CD4-positive, alpha-beta T cell treated with Interleukin-17A for 4 hours (primary cell): ENCODE measurements at places on chromosomes 6 and 20.

DNA sequence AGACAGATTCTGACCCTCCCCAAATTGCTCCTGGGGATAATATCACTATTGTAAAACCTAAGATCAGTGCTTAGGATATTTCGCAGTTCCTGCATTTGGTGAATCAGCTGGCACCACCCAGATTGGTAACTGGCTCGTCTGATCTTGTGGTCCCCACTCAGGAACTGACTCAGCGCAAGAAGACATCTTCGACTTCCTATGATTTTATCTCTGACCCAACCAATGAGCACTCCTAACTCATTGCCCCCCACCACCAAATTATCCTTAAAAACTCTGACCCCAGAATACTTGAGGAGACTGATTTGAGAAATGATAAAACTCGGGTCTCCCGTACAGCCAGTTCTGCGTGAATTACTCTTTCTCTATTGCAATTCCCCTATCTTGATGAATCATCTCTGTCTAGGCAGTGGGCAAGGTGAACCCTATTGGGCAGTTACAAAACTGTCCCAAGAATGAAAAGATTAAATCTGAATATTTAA lies 55.7 kb upstream of the PRND start:
- peak; percentile 70 for DNase-seq

DNA sequence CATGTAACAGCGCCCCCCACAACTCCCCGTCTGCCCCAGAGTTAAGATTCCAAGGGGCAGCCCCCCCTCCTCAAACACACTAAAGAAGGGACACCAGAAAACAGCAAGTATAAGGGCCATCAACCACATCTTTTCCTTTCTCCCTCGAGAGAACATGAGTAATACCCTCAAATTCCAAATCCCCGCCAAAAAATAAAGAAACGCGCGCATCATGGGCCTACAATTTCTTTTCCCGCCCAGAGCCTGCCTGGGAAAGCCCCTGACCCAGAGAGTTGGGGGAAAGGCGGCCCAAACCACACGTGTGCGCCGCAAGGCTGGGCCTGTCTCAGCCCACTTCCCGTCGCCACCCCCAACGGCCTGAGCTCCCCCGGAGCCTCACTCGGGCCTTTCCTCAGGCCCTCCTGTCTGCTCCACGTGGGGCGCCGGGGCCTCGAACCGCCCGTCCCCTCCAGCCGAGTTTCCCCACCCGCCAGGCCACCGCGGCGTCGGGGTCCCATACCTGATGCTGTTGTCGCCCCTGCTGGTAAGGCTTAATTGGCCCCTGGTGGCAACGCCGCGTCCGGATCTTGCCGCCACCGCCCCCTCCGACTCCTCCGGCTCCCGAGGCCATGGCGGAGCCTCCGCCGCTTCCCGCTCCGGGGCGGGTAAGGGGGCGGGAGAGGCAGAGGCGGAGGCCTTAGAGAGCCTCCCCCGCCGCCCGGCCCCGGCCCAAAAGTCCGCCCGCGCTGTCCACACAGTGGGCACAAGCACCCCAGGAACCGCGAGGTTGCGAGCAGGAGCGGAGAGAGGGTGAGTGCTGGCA lies 746 bp downstream of the NUP153 start:
- peak; percentile 76 for DNase-seq

DNA sequence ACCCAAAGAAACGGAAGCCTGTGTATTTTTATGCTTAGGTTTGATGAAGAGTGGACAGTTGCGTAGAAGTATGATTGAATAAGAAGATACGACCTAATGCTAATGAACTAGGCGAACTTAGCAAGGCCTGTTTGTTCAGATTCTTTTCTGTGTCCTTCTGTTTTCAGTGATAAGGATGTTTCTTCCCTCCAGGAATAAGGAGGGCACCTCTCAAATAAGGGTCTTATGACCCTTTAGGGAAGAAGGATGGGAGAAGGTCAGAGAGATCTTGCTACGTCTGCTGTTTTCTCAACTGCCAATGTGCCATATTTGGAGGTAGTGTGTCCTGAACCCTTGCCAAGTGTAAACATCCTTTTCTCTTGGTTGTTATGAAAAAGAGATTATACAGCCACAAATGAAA lies 524.8 kb downstream of the UTRN start:
- DNase-seq = no peak

GRCh38 chr6:119184008-119184648 lies 105.7 kb upstream of the FAM184A start:
- no peak for DNase-seq

- no peak for DNase-seq
These were observed 159.6 kb upstream of the MYLIP start for GRCh38 chr6:15969236-15969778.

DNA sequence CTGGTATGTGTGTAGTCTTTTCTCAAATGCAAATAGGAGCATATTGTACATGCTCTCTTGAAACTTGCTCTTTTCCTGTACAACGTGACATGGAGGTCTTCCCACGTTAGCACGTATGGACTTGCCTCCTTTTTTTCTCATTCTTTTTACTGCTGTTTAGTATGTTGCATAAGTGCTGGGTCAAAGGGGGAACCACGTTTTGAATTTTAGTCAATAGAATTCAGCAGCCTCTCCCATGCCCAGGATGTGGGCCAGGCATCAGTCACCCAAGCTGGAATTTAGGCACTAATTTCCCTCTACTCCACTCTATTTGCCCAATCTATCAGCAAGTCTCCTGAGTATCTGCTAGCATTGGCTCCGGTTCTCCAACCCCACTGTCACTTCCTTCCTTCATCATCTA lies 41.5 kb upstream of the RNF24 start:
- no peak for DNase-seq

GRCh38 chr6:100730001-100730980 lies 150.8 kb downstream of the ASCC3 start:
- no peak for DNase-seq

GRCh38 chr6:35719830-35720733 lies 16.8 kb upstream of the ARMC12 start:
- DNase-seq = peak; percentile 60

DNA sequence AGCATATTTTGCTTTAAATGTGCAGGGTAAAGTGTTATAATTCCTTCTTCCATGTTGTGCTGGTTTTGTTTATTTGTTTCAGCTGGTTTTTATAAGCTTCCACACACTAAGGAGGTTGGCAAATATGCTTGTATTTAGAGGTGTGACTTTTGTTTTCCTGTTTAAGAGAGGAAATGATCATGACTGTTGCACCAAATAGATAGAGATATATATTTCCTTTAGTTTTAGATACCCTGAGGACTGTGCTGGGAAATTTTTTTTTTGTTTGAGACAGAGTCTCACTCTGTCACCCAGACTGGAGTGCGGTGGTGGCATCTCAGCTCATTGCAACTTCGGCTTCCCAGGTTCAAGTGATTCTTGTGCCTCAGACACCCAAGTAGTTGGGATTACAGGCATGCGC lies 5.8 kb downstream of the TBPL1 start:
- no peak for DNase-seq

GRCh38 chr6:5090603-5091002 lies 5.5 kb downstream of the PPP1R3G start:
- no peak for DNase-seq

DNA sequence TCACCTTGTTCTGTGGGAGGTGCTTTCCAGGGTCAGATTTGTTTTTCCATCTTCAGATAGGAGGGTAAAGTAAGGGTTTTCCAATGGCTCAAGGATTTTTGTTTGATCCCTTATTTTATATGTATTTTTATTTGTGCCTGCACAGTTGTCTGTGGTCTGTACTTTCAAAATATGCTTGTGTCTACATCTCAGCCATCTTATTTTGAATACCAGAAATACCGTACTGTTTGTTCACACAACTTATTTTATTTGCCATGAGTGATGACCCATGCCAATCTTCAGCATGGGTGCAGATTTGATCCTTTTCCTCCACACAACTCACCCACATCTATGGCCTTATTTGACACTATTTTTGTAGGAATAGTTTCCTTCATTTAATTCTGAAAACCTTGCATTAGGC lies 72.2 kb upstream of the PTCHD4 start:
- DNase-seq = no peak

DNA sequence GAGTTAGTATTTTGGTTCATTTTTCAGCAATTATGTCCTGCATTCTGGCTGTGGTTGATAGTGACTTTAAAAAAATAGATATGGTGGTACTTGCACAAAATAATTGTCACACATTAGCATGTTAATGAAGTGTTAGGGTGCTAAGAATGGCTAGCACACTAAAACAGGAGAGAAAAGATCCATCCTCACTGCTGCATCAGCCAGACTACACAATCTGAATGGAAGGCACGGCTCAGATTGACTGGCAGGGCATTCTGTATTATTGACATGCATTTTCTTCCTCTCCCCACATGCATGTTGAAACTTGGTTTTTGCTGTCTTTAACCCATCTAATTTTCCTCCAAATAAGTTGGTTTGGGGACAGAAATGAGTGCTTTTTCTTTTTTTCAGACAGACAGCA lies 306.3 kb downstream of the PRL start:
- DNase-seq = no peak

- no peak for DNase-seq
These were observed 97.8 kb downstream of the PACRG start for GRCh38 chr6:162825597-162825996.

GRCh38 chr6:73382462-73383113 lies 12.0 kb upstream of the DDX43 start:
- no peak for DNase-seq

GRCh38 chr20:36819659-36820058 lies 46.1 kb upstream of the DSN1 start:
- no peak for DNase-seq

DNA sequence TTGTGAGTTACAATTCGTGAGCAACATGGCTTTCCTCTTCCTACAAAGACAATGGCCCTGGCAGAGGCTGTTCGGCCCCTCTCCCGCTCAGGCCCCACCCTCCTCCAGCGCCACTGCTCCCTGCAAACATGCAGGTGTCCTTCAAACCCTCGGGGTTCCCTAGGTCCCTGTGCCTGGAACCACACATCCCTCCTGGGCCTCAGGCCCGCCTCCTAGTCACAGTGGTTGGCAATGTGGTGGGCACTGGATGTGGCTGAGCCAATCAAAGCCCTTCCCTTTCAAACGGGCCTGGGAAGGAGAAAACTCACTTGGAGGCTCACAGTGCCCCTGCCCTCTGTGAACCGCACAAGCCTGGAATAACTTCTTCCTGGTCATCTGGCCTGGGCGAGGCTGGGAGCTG lies 147.2 kb downstream of the TFAP2C start:
- DNase-seq = no peak

DNA sequence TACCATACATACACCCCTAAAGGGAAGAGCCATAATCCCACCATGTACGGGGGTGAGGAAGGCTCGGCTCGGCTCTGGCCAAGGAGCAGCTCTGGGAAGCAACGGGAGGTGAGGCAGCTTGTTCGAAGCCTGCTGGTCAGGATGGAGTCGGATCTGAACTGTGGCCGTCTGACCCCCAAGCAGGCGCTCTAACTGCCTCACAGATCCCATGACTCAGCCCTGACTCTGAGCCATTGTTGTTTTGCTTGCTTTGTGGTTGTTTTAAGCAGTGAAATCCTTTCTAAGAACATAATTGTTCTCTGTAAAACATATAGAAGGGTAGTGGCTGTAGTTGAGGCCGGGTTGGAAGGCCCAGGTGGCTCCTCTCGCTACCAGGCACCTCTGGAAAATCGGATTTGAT lies 10.9 kb downstream of the C6orf132 start:
- DNase-seq = no peak
